LHCN-M2 (cell line): ENCODE measurements at places on chromosomes 2 and 18. TPM values are rescaled to one million over a fixed set of nuclear protein-coding genes. Genes with fewer than 3 reads are reported as not detected.

GRCh38 chr18:78511666-78512601 lies 467.7 kb upstream of the SALL3 start:
- DNase-seq = no peak

DNA sequence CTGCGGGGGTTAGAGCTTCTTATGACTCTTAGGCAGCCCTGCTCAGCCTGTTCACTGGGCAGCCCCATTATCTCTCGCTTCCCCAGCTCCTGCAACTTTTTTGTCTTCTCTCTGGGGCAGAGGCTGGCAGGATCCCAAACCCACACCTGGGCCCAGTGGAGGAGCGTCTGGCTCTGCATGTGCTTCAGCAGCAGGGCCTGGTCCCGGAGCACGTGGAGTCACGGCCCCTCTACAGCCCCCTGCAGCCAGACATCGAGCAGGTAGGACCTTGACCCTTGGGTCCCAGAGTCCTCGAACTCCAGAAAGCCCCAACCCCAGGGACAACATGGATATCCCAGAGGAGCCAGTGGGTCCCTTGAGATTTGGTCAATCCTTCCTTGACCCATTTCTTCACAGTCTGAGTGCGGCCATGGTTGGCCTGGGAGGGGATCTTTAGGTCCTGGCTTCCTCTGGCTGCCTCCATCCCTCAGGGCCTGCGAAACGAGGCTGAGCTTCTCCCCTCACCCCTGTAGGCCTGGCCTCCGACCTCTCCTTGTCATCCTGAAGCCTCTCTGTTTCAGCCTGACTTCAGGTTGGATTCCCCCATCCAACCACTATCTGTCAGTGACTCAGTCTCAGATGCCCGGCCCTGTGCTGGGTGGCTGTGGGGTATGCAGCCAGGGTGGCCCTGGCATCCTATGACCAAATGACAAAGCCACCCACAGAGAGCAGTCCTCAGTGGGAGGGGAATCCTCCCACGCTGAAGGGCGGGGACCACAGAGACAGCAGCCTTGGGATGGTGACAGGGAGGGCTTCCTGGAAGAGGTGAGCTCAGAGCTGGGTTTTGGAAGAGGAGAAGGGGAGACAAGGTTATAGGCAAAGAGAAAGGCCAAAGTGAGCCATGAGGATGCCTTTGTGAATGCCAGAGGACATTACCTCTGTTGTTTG lies 214.2 kb downstream of the DYSF start:
- no peak for DNase-seq

HOXD4 gene
- total RNA-seq = not detected in 2 replicates

FAM237A gene
- not detected in 2 replicates for total RNA-seq

KCNS3 gene
- total RNA-seq = 1.1 and 3.4 TPM in 2 replicates

SPATS2L gene
- total RNA-seq = 236 and 275 TPM in 2 replicates
